Brain pericyte (primary cell): ENCODE measurements at places on chromosomes 13 and 19.

DNA sequence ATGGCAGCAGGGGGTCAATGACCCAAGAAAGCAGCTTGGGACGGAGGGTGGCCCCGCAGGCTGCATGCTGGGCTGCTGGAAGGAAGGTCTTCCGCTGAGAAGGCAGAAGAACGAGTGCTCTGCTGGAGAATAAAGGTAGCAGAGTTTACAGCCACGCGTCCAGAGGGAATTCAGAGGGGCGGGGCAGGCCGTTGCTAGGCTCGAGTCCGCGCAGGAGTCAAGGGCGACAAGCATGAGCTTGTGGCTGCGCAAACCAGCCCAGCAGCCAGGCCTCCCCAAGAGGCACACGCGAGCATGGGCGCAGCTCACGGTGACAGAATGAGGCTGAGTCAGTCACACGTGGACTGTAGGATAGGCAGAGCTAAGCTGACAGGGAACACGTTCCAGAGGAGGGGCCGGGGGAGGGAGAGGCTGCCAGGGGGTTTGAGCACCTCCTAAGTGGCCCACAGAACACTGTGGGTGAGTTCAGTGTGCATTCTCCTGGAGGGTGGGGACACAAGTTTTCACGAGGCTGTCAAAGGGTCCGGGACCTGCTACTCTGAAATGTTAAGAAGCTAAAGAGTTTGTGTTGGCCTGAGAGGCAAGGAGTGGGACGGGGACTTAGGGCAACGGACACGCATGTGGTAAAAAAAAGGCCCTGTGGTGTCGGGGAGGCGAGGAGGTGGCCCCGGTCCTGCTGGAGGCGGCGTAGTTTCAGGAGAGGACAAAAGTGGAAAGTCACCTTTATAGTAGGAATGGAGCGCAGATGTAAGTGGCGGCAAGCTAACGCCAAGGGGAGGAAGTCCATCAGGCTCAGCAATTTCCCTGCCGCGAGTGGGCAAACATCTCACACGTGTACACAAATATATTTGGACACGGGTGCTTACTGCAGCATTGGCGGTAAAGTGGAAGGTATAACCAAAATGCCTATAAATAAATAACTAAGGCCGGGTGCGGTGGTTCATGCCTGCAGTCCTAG is 17.7 kb downstream of the RFX2 start:
- no peak for DNase-seq

DNA sequence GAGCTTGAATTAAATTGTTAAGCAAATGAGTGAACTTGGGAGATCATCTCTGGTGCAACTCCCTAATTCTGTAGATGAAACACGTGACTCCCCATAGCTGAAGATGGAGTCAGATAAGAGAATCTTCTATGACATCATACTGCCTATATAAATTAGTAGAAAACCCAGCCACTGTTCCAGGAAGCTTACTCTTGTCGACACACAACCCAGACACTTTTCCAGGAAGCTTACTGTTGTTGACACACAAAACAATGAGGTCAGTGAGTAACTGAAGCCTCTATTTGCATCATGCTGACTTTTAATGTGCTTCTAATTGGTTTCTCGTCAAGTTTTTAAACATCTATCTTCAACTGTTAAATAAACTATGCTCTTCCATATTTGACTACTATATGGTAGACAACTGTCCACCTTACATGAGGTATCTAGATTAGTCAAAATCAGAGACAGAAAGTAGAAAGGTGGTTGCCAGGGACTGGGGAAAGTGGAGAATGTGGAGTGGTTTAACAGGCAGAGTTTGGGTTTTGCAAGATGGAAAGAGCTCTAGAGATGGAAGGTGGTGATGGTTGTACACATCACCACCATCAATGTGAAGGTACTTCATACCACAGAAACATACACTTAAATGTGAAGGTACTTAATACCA is 168.2 kb downstream of the FGF14 start:
- no peak for DNase-seq

GRCh38 chr13:30354493-30355383 is 47.4 kb upstream of the KATNAL1 start:
- no peak for DNase-seq

- DNase-seq: no peak
These were observed 26.1 kb downstream of the NFIC start for GRCh38 chr19:3392480-3392879.

GRCh38 chr13:98385606-98386005 is 191.3 kb downstream of the STK24 start:
- no peak for DNase-seq

DNA sequence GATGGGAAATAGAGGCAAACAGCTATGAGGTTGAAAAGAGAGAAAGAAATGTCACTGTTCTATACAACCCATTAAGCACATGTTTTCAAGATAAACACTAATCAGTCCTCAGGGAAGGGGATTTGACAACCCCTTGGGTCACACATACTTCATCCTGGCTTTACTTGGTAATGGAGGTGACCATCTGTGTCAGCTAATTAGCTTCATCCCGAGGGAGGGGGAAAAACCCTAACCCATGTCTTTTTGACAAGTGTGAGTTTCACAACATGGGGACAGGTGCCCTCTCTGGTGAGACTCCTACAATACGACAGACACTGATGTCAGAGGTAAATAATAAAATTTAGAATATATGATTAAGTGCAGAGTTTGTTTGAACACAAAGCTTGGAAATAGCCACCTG is 43.1 kb downstream of the ZNF611 start:
- DNase-seq: no peak

GRCh38 chr13:46975173-46975572 is 78.3 kb upstream of the HTR2A start:
- DNase-seq: no peak

DNA sequence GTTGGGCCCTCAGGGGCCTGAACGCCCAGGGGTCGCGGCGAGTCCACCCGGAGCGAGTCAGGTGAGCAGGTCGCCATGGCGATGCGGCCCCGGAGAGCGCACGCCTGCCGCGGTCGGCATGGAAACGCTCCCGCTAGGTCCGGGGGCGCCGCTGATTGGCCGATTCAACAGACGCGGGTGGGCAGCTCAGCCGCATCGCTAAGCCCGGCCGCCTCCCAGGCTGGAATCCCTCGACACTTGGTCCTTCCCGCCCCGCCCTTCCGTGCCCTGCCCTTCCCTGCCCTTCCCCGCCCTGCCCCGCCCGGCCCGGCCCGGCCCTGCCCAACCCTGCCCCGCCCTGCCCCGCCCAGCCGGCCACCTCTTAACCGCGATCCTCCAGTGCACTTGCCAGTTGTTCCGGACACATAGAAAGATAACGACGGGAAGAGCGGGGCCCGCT is at the start of gene CCNA1:
TSS of gene CCNA1 (plus strand) at position 390 of the 439 bp plus-strand sequence. CDS start 562 bp downstream, outside the sequence.
- DNase-seq: no peak

DNA sequence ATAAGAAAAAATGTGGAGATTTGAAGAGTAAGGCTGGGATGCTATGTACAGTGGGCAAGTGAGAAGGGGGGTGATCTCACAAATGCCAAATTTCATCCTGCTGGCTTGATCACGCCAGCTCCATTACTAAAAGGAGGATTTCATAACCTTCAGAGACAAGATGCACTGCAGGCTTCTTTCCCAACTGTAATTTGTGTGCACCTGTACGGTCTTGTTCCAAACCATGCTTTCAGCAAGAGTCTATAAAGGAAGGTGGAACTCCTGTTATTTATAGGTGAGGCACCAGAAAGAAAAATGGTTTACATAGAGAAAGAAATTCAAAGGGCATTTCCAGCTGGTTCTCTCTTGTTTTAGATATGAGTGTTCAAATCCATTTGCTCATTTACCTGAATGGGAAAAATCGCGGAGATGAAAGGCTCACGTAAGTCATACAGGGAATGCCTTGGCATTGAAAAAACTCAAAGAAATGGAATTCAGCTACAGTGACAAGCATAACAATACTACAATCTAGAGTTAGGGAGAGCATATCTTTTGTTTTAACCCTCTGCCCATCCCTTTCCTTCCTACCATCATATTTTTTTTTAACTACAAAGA is 13.3 kb downstream of the EFNB2 start:
- DNase-seq: no peak

DNA sequence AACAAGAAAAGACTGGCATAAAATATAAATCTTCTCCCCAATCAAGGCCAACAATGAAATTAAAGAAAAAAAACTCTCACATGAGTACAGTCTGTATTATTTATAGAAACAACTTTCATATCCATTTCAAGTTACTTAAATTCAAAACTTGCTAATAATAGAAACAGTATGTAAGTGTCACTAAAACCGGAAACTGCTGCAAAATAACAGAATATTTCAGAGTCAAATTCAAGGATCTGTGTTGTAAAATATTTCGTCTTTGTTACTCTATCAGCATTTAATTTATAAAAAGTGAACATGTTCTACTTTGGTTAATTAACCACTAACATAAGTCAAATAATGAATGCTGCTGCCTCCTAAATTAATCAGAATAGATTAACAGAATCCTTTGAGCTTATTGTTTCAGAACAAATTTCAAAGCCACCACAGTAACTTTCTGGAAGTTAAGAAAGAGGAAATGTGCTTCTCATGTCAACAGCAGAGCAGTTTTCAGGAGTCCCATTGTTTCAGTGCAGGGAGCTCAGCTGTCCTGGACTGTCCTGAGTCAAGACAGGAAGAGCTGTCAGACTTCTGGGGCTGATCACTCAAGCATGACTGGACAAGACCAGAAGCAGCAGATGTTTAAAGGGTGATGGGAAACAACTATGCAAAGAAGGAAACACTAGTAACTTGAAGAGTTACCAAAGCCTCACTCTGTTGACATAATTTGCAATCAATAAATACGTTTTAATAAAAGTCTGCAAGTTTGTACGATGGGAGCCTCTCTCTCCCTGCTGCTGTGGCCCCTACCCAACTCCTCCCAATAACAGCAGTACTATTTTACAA is 76.9 kb downstream of the FOXO1 start:
- DNase-seq: no peak

DNA sequence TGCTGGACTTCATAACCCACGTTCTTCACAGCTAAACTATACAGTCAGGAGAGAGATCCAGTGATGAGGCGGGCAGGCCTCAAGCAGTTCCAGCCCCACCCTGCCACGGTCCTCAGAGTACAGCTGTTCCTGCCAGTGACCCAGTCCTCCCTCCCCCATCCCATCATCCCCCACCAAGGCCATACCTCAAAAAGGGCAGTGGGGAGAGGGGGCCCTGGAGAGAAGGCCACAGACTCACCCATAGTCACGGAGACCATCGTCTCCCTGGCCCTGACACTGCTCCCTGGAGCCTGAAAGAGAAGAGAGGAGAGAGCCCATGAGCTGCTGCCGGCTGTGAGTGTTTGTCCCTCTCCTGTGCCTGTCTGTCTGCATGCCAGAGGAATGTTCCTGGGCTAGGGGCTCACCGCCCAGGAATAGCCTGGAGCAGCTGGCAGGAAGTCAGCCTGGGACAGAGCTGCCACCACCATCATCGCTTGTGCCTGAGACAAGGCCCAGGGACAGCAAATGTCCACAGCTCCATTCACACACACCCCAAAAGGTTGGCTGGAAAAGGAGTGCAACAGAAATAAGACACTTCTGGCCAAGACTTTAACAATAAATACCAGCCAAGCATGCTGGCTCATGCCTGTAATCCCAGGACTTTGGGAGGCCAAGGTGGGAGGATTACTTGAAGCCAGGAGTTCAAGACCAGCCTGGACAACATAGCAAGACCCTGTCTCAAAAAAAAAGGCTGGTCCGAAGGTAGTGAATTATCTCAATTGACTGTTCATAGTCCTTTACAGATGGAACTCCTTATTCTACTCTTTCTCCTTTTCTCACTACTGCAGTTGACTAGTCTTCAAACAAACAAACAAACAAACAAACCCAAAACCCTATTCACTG is 6.4 kb downstream of the C19orf47 start:
- no peak for DNase-seq

DNA sequence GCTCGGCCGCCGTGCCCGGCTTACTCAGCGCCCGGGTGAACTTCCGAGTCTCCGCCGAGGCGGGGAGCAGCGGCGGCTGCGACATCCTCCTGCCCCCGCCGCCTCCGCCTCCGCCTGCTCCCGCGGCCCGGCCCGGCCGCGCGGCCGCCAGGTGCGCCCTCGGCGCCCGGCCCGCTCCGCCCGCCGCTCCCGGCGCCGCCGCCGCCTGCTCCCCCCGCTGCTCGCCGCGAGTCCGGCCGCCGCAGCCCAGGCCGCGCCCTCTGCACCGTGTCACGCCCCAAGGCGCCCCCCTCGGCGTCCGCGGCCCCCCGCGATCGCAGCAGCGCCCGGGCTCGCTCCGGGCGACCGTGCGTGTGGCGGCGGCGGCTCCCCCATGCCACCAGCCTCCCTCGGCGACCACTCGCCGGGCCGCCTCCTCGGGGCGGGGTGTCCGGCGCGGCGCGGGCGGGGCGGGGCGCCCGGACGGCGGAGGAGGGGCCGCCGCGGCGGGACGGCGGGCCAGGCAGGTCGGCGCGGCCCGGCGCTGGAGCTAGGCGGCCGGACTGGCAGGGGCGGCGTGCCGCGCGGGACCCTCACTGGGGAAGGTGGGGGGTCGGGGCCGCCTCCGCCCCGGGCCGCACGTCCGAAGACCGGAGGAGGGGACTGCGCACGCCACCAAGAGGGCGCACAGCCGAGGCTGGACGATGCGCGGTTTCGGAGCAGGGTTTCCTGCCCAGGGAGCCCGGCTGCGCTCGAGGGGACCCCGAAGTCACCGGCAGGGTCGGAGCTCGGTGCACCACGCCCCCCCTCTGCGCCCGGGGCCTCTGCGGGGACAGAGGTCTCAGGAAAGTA is 108.6 kb upstream of the DOCK9 start:
- no peak for DNase-seq

DNA sequence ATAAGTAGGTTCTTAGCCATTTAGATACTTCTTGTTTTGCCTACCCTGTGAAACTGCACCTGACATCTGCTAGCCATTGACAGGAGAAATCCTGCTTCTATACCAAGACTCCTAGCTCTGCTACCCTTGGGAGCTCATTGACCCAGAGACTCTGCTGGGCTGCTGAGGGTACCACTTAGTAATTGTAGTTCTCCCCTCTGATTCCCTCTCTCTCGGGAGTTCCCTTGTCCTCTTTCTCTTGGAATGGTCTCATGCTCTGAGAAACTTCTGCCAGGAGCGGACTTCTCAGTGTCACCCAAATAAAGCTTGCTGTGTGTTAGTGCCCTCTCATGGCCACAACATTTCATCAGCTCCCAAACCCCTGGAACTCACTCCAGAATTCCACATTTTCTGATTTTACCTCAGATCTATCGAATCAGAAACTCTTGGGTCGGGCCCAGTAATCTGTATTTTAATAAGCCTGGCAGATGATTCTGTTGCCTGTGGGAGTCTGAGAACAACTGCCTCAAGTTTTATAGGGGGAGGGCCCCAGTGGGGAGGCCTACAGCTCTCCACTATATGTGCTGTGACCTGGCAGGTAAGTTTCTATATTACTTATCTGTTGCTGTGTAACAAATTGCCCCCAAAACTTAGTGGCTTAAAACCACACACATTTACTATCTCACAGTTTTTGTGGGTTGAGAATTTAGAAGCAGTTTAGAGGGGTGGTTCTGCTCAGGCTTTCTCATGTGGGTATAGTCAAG is 221.1 kb downstream of the TDRD3 start:
- peak; percentile 0 for DNase-seq

DNA sequence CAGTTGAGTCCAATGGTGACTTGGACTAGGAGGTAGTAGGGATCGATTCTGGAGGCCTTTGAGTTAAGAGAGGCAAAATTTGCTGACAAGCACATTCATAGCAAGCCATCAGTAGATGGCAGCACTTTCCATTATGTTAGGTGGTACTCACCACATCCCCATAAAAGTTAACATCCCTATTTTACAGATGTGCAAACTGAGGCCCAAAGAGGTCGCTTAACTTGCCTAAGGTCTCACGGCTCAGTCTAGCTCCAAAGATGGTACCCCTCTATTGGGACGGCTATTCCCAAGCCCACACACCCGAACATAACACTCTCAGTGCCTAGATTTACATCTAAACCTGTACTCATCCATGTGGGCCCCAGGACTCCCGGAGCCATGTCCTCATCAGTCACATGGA is 21.5 kb upstream of the FOSB start:
- DNase-seq: no peak

- no peak for DNase-seq
These were observed 50.2 kb upstream of the PDCD5 start for GRCh38 chr19:32530773-32531172.
